PC-3 (cell line): ENCODE measurements at places on chromosomes 12 and 14. TPM values are rescaled to one million over a fixed set of nuclear protein-coding genes. Genes with fewer than 3 reads are reported as not detected.
A peak's percentile ranks its signal among the peaks of the same experiment; 100 is the strongest.

- no peaks in the 10 kb centered on the region for H3K36me3 ChIP-seq
- peak; percentile 50 for DNase-seq
- no peak overlapping the region for H3K4me3 ChIP-seq
- H3K27me3 ChIP-seq = no peaks in the 10 kb centered on the region
These were observed 100.9 kb upstream of the CCDC91 start for GRCh38 chr12:28089338-28089737.

DNA sequence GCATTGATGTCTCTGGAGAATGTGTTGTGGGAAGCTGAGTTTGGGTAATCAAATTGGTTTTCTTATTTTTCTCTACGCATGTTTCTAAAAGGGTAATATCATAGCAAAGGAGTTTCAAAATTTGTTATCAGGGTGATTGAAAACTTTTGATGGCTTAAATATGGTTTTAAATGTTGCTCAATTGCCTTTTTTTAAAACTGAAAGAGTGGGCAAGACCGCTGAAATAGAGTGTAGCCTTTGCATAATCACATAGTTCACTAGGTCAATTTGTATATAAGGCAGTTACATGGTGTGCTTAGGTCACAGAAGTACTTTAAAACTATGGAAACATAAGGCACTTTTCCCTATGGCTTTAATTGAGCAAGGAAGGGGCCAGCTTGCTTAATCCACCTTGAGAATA, 167.4 kb downstream of the SNAPC1 start:
- peak overlapping the region; percentile 70 for H3K4me3 ChIP-seq
- peaks cover 80% of the 10 kb centered on the region for H3K4me1 ChIP-seq
- H3K27me3 ChIP-seq = no peaks in the 10 kb centered on the region
- H3K27ac ChIP-seq = peak overlapping the region; percentile 96
- no peak for DNase-seq

DNA sequence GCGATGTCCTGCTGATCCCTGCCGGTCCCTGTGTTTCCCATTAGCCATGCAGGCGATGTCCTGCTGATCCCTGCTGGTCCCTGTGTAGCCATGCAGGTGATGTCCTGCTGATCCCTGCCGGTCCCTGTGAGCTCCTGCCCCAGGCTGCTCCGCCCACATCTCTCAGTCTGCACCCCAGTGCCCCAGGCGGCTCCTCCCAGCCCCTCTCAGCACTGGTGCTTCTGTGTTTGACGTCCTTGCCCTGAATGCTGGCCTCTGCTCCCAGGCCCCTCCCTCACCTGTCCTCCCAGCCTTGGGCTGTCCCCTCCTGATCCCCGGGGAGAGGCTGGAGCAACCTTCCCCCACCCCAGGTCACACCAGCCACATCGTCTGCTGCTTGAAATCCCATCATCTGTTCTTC, 41.4 kb upstream of the TEX22 start:
- H3K27ac ChIP-seq = no peak overlapping the region
- H3K36me3 ChIP-seq = 0 out of 2 replicates have a peak, but pooled peaks cover 2% of the 10 kb centered on the region
- 0 out of 2 replicates have a peak, but pooled peaks cover 5% of the 10 kb centered on the region for H3K4me1 ChIP-seq
- H3K27me3 ChIP-seq = no peaks in the 10 kb centered on the region
- no peak for DNase-seq

- no peak overlapping the region for H3K4me3 ChIP-seq
- no peaks in the 10 kb centered on the region for H3K4me1 ChIP-seq
- H3K27ac ChIP-seq = no peak overlapping the region
- no peaks in the 10 kb centered on the region for H3K36me3 ChIP-seq
- H3K27me3 ChIP-seq = no peaks in the 10 kb centered on the region
These were observed 21.1 kb downstream of the ZFHX2 start for GRCh38 chr14:23530375-23531055.

GRCh38 chr12:56722832-56723231, 2.3 kb downstream of the NACA start:
- peaks cover 39% of the 10 kb centered on the region for H3K4me1 ChIP-seq
- H3K27me3 ChIP-seq = no peaks in the 10 kb centered on the region
- H3K36me3 ChIP-seq = peaks cover 55% of the 10 kb centered on the region
- peak overlapping the region; percentile 77 for H3K27ac ChIP-seq

MANSC4 gene
- total RNA-seq = 1.9 and 4.1 TPM in 2 replicates

LIMA1 gene
- total RNA-seq = 45.1 and 58.2 TPM in 2 replicates

DNA sequence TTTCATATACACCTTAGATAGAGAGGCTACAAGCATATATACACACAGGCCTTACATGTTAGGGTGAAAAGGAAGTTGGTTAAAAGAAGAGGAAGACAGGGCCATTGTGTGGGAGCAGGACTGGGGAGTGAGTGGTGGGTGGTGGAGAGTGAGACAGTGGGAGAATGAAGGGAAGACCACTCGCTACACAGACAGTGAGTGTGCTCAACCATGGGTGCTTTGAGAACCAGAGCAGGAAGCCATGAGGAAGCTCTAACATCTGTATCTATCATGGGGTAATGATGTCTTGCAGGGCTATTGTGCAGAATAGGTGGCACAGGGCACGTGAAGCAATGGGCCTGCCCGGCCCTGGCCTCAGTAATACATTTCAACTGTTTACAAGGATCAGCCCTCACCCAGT, 11.4 kb upstream of the KRT74 start:
- H3K4me1 ChIP-seq = peaks cover 8% of the 10 kb centered on the region; the same call in 1 of the 2 replicates
- DNase-seq = no peak
- H3K36me3 ChIP-seq = no peaks in the 10 kb centered on the region
- H3K27me3 ChIP-seq = no peaks in the 10 kb centered on the region
- H3K27ac ChIP-seq = no peak overlapping the region
- H3K4me3 ChIP-seq = no peak overlapping the region

DIO2 gene
- total RNA-seq = 2.0 and 6.6 TPM in 2 replicates

- peaks cover 56% of the 10 kb centered on the region for H3K36me3 ChIP-seq
- peaks cover 35% of the 10 kb centered on the region for H3K4me1 ChIP-seq
- no peak overlapping the region for H3K4me3 ChIP-seq
- H3K27me3 ChIP-seq = no peaks in the 10 kb centered on the region
These were observed 57.9 kb downstream of the SLC38A1 start for GRCh38 chr12:46210873-46211439.

TTC7B gene
- total RNA-seq = 43.2 and 45.6 TPM in 2 replicates

PRPH gene
- total RNA-seq = 0.15 TPM in 1 of 2 replicates, not detected in the other

SPTB gene
- 2.3 and 3.6 TPM in 2 replicates for total RNA-seq

DNA sequence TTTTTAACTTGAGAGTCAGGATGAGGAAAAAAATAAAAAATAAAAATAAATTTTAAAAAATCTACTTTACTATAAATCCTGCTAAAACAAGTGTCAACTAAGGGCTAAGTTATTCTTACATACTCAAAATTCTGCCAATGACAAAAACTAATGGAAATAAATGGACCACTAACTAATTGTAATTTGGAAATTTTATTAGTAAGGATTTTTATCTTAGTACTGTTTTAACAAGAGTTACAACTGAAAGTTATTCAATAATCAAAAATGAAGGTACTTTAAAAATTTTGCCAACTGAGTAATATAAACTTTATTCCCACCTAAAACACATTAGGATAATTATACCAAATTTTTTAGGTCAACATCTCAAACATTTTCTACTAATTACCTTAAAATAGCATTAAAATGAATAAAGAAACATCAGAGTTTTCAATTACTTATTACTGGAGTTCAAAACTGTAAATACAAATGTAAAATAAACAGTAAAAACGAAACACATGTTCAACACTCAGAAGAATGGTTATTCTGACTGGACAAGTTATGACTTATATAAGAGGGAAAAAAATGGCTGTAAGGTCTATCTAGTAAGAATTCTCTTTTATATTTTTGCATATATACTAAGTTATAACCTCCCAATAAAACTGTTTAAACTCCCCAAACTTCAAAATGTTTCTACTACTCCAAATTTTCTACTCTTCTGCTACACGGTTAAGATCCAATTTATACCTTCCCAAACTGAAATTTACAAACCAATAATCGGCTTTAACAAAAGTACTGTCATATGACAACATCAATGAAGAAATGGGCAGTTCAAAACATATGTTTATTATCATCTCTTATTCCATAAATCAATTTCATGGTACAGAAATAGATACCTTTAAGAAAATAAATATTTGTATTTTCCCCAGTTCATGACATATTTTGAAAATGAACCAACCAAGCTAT, 2.7 kb downstream of the HECTD1 start:
- no peaks in the 10 kb centered on the region for H3K27me3 ChIP-seq
- no peak overlapping the region for H3K27ac ChIP-seq

DNA sequence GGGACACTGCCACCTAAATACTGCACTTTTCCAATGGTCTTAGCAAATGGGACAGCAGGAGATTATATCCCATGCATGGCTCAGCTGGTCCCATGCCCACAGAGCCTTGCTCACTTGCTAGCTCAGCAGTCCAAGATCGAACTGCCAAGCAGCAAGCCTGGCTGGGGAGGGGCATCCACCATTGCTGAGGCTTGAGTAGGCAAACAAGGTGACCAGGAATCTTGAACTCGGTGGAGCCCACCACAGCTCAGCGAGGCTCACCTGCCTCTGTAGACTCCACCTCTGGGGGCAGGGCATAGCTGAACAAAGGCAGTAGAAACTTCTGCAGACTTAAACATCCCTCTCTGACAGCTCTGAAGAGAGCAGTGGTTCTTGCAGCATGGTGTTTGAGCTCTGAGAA, 370.8 kb upstream of the MGAT4C start:
- no peak for DNase-seq
- H3K36me3 ChIP-seq = no peaks in the 10 kb centered on the region
- no peaks in the 10 kb centered on the region for H3K27me3 ChIP-seq
- H3K27ac ChIP-seq = no peak overlapping the region

- peak overlapping the region; percentile 41 for H3K27ac ChIP-seq
- H3K4me1 ChIP-seq = peaks cover 28% of the 10 kb centered on the region
- no peak overlapping the region for H3K4me3 ChIP-seq
- DNase-seq = peak; percentile 89
These were observed 4.0 kb upstream of the RNASE10 start for GRCh38 chr14:20501346-20501745.

GRCh38 chr12:11981121-11981733, 89.5 kb upstream of the BCL2L14 start:
- no peaks in the 10 kb centered on the region for H3K27me3 ChIP-seq
- H3K4me1 ChIP-seq = peaks cover 36% of the 10 kb centered on the region
- DNase-seq = peak; percentile 62
- H3K4me3 ChIP-seq = 0 out of 2 replicates have a peak overlapping the region, but pooled peaks have one; percentile 24
- H3K27ac ChIP-seq = peak overlapping the region; percentile 46

DNA sequence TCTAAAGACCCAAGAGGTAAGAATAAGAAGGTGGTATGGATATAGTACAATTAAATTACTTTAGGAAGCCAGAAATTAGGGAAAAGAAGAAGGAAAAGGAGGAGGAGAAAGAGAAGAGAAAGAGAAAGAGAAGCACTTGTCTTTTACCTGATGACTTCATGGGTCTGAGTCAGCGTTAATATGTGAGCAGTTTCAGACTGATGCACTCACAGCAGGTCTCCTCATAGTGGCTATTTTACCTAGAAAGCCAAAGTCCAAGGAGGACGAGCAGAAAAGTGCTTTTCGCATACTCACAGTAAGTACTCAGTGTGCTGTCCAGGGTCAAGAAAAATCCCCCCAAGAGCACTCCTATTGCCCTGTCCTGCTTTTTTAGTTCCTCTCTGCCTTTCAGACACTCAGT, 222.1 kb downstream of the C12orf42 start:
- no peak for DNase-seq
- no peaks in the 10 kb centered on the region for H3K36me3 ChIP-seq
- H3K4me3 ChIP-seq = no peak overlapping the region

GUCY2C gene
- total RNA-seq = not detected in 2 replicates
